ENCODE measurements at places on chromosomes 5 and 9.

DNA sequence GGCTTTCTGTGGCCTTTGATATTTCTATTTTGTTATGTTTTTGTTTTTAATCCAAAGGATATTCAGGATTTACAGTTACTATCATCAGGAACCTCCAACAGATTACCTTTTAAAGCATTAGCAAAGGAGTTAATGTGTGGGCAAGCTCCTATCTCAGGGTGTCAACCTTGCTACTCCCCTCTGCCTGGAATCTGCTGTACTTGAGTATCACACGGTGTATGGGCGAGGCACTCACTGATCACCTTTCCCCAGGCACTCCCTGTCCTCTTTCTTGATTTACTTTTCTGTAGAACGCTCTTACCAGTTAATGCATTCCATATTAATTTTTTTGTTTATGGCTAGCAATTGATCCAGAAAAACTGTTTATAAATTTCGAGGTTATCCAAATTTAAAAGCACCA lies 117.0 kb upstream of the GAS1 start:
- DNase-seq = no peak

DNA sequence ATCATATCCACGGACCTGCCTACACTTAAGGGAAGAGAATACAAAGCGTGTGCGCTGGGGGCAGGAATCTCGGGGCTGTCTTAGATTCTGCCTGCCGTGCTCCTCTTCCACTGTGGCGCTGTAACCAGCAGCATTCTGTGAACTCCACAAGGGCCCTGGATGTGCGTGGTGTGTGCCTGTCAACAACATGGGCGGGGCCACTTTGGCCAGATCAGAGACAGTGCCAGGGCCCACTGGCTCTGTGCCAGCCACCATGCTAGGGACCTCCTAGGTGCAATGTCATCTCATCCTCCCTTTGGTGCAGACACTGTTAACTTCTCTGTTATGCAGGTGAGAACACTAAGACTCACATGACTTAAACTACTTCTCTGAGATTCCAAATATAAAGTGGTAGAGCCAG lies 113.7 kb downstream of the COL23A1 start:
- no peak for DNase-seq

- no peak for DNase-seq
Observed at GRCh38 chr9:108543251-108543778, 312.5 kb downstream of the ACTL7B start.

GRCh38 chr5:173954671-173955521 lies 34.1 kb upstream of the C5orf47 start:
- DNase-seq = no peak

DNA sequence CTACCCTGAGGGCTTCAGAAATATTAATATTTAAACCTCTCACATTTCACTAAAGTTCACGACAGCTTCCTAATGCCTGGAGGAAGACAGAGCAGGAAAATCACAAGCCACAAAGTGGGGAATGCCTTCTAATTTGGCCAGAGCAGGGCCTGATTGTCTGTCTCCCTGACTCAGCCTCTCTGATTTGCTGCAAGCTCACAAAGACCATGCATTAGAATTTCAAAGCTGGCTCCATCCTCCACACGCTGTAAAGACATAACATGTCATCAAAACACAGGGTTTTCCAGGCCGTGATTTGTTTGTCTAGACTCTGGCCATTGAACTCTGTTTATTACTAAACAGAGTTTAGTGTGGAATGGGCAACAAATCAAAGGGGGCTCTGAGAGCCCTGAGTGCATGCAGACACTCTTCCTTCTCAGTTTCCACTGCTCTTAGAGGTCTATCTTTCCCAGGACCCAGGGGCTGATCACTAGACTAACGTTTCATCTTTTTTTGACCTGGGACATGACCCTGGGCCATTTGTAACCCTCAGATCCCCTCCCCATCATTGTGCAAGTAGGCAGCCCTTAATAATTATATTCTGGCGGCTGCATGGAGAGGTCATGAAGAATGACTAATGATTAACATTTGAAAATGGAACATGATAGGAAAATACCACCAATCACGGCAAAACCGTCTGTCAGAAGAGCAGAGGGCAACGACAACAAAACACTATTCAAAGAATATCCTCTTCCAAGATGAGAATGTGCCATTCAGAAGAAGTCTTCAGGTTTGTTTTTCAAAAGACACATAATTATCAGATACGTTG lies 140.2 kb downstream of the ENC1 start:
- DNase-seq = no peak

GRCh38 chr5:132714456-132715307 lies 22.7 kb downstream of the KIF3A start:
- no peak for DNase-seq
